Inflammatory macrophage (primary cell): ENCODE measurements at places on chromosomes 12 and 14.

DNA sequence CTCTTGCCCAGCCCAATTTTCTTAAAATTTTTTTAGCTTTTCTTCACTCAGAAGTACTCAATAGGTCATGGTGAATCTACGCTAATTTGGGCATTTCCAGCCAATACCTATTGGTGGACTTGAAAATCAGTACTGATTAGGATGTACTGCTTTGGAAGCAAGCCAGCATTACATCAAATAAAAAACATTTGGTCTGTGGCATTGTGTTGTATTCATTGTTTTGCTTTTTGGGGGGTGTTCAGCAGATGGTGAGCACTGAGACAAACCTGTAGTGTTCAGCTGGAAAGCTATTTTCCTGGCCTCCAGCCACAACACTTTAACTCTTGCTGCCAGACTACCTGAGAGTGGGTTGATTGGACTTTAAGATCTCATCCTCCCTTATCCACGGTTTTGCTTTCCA, 4.0 kb downstream of the MAPKAPK5 start:
- no peak for DNase-seq

DNA sequence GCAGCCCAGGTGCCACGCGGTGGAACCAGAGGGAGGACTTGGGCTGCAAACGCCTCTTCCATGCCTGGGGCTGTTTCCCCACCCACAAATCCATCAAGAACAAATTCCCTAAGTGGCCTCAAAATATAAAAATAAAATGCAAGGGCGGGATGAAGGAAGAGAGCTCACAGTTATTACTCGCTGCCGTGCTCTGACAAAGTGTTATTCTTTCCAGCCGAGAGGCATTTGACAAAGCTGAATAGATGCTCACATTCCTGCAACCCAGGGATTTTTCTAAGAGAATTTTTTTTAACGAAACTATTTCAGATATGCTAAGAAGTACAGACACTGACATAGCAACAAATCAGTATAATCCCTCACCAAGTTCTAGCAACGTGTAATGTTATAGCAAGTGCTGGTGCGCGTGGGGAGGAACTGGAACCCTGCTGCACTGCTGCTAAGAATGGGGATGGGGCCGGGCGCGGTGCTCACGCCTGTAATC, 70.7 kb downstream of the SCARB1 start:
- DNase-seq, result no peak

DNA sequence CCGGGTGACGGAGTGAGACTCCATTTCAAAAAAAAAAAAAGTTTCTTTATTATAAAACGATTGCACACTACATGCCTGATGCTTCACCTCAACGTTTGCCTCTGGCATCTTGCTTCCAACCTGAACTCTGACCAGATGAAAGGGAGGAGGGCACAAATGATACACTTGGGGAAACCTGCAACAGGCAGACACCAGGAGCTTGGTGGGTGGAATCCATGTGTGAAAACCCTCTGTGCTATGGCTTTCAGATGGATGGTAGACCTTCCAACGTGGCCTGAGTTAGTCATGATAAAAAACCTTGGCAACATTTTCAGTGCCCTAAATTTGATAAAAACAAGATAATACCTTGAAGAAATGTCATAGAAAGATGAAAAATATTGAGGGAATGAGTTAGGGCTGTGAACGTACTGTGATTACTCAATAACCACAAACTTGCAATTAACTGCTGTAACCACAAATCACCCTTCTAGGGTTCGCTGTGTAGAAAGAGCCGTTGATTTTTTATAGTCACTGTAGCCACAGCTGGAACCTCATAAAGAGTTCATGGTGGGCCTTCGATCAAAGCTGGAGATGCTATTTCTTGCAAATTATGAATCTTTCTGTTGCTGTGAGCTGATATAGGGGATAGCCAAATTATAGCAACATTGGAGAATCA, 26.1 kb upstream of the GZMB start:
- DNase-seq, result peak; percentile 9

GRCh38 chr14:99764222-99764706, 28.9 kb upstream of the EML1 start:
- no peak for DNase-seq

GRCh38 chr12:50317203-50317602, 33.9 kb upstream of the LIMA1 start:
- no peak for DNase-seq

DNA sequence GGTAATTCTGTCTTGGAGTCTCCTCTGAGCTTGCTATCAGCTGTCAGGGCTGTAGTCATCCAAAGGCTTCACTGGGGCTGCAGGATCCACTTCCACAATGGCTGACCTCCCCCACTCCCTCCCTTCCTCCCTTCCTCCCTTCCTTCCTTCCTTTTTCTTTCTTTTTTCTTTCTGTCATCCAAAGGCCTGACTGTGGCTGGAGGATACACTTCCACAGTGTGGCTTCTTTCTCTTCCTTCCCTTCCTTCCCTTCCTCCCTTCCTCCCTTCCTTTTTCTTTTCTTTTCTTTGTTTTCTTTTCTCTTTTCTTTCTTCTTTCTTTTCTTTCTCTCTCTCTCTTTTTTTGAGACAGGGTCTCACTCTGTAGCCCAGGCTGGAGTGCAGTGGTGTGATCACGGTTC, 30.6 kb downstream of the ARF6 start:
- no peak for DNase-seq

DNA sequence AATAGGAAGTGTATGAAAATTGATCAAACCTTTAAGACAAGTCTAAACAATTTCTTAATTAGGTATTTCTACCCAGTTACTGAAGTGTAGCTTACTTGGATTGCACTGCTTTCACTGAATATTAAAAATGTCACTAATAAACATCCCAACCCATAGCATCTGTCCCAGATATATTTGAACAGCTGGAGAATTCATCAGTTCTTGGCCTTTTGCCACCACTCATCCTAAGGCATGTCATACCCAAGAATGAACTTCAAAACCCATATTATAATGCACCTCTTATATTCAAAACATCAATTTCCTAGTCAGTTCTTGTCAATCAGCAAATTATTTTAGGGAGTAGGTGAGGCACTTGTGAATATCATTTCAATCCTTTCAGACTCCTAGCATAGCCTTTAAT, 392.3 kb downstream of the PAWR start:
- DNase-seq, result no peak

- no peak for DNase-seq
These were observed 11.2 kb upstream of the DAAM1 start for GRCh38 chr14:59177262-59177661.

GRCh38 chr14:77212097-77212870, 30.7 kb downstream of the TMEM63C start:
- DNase-seq, result no peak

- DNase-seq, result no peak
These were observed 394.0 kb upstream of the SYT1 start for GRCh38 chr12:78470354-78471195.

- peak; percentile 6 for DNase-seq
These were observed 16.6 kb upstream of the IFI27L2 start for GRCh38 chr14:94145902-94146527.

- DNase-seq, result no peak
These were observed 9.0 kb upstream of the PCNX1 start for GRCh38 chr14:70898111-70898745.

DNA sequence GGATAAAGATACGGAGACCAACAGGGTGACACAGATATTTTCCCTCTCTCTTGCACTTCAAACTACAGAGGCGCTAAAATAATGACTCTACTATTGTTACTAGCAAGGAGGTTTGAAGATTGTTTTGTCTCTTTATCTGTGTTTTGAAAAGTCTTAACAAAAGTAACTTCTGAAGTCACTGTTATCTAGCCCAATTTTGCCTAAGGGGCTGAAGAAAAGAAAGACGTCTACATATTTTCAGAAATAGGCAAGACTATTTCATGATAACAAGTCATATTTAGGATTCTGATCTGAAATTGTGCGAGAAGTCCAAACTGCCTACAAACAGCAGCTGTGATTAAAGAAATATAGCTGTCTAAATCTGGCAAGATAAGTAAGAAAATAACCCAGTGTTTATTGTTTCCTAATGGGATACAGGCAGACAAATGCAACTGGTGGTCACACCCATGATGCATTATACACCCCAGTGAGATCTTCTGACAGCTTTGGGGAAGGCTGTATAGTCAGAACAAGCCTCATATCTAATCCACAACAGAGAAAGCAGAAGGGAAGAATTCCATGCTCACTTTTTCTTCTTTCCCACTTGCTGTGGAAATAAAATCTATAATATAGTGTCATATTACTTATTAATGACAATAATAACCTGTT, 226.9 kb upstream of the ARID2 start:
- no peak for DNase-seq

DNA sequence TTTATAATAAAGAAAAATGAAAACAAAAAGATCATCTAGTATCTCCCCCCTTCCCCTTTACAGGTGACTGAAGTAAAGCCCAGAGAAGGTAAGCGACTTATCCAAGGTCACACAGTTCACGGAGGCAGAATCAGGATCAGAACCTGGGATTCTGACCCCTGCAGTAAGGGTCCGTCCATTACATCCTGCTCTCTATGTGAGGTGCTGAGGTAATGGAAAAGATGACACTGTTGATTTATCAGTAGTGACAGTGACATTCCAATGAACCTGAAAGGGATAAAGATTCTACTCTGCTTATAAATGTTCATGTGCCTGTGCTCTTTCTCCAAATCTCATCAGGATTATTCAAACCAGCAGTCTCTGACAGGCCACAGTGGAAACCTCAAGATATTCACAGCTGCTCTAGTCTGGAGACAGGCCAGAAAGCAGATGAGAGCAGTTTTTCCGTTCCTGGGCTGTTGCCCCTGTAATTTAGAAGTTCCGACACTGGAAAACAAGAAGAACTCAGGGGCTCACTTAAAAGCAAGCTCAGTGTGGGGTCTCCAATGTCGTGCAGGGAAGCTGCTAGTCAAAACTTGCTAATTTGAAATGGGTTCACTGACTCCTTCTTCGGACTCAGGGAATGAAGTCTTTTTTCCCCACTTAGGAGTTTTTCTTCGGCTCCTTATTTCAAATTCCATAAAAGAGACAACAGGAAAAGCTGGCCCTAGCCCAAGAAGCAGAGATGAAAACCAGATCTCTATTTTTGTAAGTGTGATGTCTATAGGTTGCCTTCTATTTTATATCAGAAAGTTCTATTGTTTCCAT, 131.8 kb upstream of the EEA1 start:
- no peak for DNase-seq

DNA sequence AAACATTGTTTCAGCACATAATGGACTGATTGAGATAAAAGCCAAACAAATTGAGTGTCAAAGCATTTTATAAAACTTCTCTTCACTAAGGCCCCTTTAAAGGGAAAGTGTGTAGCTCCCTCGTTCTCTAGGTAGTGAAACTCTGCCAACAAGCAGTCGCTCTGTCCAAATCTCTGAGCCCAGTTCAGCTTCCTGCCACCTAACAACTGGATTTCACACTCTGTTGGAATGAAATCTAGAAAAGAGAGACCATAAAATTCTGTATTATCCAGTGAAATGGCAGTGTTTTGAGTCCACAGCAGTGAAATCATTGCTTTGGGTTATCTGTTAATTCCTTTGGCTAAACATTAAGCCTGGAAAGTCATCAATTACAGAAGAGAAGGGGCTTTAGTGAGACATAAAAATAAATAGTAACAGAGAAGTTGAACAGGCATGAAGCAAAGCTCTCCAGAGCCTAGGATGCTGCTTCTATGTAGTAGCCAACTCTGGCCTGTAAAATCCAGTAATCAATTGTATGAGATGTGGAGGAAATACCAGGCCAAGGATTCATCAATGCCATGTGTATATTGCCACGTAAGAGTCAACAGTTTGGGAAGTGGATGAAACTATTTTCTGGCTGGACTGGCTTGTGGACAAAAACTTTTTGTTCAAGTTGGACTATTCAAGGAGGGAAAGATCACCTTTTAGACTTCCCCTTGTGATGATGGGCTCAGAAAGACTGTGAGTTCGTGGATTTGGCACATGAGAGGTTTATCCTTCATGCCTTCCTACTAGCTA, 122.5 kb downstream of the WIF1 start:
- DNase-seq, result no peak

DNA sequence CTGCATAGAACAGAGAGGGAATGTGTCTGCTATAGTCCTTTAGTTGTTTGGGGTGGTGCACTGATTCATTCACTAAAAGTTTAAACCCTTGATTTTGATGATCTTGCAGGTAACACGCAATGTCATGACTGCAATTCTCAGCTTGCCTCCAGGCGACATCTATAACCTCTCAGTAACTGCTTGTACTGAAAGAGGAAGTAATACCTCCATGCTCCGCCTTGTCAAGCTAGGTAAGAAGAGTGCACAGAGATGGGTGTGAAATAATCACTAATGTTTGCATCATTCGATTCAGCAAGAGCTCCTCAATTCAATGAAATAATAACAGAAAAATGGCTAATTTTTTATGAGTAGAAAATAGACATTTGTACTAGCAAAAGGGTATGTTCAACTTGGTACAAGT, 203.7 kb downstream of the PTPRO start:
- DNase-seq, result no peak

DNA sequence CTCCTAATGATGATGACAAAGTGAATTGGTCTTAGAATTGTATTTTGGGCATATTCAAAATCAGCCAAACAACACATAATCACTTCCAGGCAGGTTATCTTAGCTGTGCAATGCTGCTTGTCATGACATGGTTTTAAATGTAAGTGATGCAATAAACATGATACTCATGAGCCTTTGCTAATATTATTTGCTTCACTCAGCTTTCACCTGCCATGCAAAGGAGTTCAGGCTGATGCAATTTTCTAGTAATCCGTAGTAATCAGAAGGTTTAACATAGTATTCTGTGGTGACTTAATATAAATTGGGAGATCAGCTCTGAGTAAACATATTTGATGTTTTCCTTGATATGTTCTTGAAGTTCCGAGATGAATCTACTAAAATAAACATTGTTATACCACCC, 29.1 kb downstream of the TMEM260 start:
- DNase-seq, result no peak

GRCh38 chr14:103685276-103686211, 29.7 kb downstream of the XRCC3 start:
- DNase-seq, result no peak
